ENCODE measurements at places on chromosomes 6 and 20.

GRCh38 chr6:53192682-53193188, 44.1 kb upstream of the GCM1 start:
- peak; percentile 88 for DNase-seq

DNA sequence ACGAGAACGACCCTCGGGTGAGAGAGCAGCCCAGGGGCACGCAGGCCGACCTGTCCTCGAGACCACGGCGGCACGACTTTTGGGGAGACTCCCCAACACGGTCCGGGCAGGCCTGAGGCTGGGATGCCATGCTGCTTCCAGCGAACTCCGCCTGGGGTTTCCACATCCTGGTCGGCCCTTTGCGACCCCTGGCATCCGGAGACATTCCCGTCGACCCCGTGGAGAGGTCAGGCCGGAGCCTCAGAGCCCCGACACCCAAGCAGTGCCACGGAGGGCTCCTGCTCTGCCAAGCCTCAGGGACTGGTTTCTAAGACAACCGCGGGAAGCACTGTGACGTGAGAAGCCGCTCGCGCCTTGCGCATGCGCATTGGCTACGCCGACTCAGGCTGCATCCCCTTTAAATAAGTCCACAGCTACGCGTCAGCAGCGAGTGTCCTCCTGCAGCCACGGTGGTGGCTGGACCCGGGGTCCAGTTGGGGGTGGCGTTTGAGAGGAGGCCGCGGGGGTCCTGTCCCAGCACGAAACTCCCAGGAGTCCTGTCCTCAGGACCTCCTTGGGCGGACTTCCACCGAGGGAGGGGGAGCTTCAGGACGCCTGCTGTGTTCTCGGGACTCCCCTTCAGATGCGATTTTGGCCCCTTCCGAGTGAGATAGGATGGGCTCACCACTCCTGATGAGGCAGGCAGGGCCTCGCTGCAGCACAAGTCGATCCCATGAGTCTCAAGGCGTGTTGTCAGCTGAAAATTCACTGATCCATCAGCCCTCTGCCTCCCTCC, 1089.3 kb upstream of the DEFB115 start:
- DNase-seq: no peak

- DNase-seq: no peak
Measured at GRCh38 chr6:29917857-29918256, 24.5 kb upstream of the HLA-A start.

- DNase-seq: no peak
Measured at GRCh38 chr20:168876-169275, 11.6 kb downstream of the DEFB127 start.

DNA sequence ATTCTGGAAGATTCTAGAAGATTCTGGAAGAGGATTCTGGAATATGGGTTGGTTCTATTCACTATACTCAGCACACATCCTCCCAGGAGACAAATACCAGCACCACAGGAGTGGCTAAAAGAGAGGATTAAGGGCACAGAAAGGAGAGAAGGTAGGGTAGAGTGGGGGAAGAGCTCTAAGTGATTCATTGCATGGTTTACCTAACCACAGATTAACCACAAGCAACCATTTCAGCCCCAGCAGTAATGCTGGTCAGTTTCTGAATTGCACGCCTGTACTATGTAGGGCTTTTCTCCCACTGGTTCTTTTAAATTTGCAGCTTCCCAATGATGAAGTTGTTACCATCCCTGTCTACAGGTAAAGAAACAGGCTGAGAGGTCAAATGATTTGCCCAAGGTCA, 192.7 kb upstream of the PMEPA1 start:
- DNase-seq: no peak

- DNase-seq: no peak
Measured at GRCh38 chr6:162014069-162014811, 713.3 kb downstream of the PRKN start.

DNA sequence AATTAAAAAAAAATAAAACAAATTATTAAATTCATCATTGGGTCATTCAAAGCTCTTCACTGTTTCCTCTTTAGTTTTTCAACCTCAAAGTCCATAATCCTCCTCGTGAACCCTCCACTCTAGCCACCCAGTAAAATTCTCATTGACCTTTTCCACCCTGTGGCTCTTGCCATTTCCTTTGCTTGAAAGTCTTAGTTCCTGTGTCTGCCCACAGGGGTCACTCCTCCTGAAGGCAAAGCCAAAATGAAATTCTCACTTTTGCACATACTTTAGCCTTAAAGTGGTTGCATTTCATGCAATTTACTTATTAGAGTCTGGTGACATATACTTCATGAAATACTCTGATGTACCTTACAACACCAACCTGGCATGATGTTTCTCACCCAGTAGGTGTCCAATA, 263.7 kb downstream of the BMP2 start:
- no peak for DNase-seq

DNA sequence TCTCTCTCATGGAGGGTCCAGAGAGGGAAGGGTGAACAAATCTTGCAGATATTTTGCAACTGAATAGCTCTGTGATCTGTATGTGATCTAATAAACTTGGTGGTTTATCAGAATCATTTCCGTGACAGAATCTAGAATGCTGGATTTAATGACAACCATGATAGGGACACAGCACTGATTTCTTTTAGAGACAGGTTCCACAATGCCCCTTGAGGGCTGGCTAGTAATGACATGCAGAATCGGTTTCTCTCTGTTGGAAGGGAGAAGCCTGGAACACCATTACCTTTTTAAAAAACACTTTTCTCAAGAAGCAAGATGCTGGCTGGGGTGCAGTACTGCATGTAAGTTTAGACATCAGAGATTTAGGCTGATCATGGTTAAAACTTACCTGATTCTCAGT, 313.4 kb downstream of the CDH26 start:
- no peak for DNase-seq

DNA sequence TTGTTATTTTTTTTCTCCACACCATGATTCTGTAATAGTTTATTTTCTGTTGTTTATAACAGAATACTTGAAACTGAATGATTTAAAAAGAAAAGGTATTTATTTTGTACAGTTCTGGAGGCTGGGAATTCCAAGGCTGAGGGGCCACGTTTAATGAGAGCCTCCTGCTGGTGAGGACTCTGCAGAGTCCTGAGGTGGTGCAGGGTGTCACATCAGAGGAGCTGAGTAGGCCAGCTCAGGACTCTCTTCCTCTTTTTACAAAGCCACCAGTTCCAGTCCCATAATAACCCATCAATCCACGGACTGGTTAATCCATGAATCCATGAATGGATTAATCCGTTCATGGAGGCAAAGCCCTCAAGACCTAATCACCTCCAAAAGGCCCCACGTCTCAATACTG, 71.6 kb downstream of the TFAP2A start:
- DNase-seq: no peak

GRCh38 chr6:109381061-109381746, 1.1 kb downstream of the CD164 start:
- peak; percentile 14 for DNase-seq

GRCh38 chr6:72890233-72890632, 268.4 kb downstream of the KCNQ5 start:
- no peak for DNase-seq

DNA sequence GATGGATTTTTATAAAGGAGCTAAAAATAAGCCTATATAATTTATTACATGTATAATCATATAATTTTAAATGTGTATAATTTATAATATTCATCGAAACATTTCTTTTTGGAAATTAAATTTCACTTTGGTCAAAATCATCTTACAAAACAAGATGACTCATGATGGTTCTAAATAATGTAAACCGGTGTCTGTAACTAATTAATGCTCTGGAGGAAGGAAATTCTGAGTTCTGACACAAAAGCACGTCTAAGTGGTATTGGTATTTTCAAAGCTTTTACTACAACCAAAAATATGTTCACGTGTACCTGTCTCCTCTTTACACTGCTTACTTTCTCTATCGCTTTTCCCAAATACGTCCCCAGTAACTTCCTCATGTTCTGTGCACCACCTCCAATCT, 134.1 kb downstream of the MTHFD1L start:
- no peak for DNase-seq

- peak; percentile 67 for DNase-seq
Measured at GRCh38 chr6:161547617-161548016, 273.8 kb upstream of the AGPAT4 start.

DNA sequence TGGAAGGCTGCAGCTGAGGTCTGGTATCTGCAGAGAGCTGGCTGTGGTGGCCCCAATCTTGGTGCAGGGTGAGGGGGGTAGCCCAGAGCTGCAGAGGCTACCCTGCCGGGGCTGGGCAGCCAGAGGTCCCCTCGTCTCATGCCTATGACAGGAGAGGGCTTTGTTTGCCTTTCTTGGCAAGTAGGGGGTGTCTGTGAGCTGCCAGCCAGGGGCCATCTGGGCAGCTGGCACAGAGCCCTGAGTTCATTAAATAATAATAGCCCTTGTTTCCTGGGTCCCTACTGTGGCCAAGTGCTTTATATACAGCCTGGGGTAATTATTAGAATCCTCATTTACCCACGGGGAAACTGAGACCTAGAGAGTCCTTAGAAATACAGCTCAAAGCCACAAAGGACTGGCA, 66.6 kb downstream of the EZR start:
- DNase-seq: peak; percentile 94

- no peak for DNase-seq
Measured at GRCh38 chr6:144017166-144018094, 9.4 kb upstream of the PLAGL1 start.

DNA sequence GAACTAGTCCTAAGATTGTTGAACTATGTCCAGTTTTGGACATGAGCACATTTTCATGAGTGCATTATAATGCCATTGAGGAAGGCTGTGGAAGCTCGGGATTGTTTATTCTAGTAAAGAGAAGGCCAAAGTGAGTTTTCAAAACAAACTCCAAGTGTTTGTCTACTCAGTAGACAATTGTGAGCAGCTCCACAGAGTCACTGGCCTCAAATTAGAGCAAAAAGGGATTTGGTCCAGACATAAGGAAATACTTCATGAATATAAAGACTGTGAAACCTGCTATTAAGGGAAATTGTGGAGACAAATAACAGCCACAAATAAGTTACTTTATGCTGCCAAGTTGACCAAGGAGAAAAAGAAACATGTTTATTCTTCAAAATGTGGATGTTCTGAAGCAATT, 42.6 kb upstream of the PREP start:
- no peak for DNase-seq

DNA sequence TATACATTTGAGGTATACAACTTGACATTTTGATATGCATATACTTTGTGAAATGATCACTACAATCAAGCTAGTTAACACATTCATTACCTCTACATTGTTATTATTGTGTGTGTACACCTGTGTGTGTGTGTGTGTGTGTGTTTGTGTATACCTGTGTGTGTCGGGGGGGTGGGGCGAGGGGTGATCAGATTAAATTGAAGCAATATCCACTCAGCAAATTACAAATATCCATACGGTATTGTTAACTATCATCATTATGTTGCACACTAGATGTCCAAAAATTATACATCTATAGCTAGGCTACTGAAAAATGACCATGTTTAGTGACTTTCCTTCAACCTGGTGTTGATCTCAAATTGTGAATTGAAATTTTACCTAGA, 1.8 kb downstream of the RHAG start:
- DNase-seq: no peak

GRCh38 chr6:47188588-47189021, 121.1 kb downstream of the TNFRSF21 start:
- DNase-seq: no peak

DNA sequence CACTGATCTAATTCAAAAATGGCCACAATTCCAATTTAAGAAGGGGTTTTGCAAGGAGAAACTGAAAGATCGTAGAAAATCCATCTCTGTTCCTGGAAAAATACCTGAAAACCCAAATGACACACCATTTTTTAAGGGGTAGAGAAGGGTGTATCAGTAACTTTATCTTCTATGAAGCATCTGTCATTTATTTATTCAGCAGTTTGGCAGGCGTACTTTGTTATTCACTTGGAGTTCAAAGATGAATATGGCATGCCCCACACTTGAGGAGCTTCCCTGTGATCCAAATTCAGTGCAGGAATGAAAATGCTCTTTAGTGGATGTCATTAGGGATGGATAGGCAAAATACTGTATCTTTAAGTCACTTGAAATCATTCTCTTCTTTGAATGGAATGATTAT, 7.2 kb downstream of the HINT3 start:
- DNase-seq: no peak

DNA sequence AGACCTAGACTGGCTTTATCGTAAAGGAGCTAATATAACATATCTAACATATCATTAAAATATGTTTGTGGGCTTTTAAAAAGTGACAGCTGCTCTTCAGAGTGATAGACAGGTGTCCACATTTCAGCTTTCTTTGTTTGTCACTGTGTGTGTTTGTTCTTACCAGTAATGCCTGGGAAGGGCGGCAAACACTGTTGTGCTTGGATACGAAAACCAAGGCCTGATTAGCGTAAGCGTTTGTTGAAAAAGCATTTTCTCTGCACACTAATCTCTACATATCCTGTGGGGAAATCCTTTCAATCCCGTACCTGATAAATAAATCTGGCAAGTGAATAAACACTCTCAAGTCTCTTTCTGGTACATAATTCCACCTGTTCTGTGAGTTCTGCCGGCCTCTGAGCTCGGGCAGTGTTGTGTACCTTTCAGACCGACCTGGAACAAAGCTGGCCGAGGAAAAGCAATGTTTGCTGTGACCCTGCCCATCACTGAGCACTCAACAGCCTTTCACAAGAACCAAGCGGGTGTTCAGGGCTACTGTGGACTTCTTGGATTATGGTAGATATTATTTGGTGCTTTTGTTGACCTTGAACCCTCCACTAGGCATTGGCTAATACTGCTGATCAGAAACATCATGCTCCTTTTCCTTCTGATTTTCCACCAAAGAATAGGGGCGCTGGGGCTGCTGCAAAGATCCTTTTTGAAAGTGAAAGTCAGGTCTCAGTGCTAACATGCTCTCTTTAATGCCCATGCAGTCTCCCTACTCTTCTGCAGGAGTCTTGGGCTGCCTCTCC, 100.4 kb downstream of the CD83 start:
- DNase-seq: peak; percentile 59

DNA sequence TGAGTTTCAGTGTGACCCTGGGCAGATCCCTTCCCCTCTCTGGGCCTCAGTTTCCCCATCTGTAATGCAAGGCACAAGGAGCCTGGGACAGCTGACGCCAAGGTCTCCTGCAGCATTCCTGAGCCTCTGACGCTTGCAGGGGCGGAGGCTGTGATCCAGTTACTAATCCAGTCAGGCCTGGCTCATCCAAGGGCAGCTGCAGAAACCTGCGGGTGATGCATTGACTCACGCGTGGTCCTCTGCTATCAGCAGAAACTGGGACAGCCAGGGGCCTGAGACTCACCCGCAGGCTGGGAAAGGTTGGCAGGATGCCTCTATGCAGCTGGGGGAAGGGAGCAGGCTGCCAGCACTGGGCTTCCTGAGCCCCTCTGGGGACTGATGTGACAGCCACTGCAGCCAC, 65.0 kb upstream of the SIRPA start:
- DNase-seq: no peak

- no peak for DNase-seq
Measured at GRCh38 chr6:41441598-41442351, 104.4 kb upstream of the FOXP4 start.

- peak; percentile 64 for DNase-seq
Measured at GRCh38 chr6:27078734-27079357, 168.7 kb upstream of the PRSS16 start.

Measured in NCI-H1092 treated with DMSO at 0.1 percent for 48 hours (cell line).